Left ventricle myocardium inferior (tissue), 1 donor: ENCODE measurements at places on chromosomes 4 and X.

GRCh38 chr4:87281603-87282002 is 41.1 kb downstream of the HSD17B13 start:
- no peak for DNase-seq

DNA sequence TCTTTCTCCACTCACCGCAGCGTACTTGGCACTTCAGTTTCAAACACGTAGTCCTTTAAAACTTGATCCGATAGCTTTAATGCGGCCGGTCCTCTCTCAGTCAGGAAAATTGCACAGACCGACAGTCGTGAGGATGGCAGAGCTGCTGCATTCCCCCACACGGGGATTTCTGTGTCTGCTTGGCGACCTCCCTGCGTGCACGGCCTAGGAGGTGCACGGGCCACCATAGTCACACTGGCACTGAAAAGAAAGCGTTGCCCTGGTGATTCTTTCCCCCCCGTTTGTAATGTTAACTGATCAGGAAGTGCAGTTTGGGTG is 10.3 kb downstream of the AKAP17A start:
- no peak for DNase-seq

DNA sequence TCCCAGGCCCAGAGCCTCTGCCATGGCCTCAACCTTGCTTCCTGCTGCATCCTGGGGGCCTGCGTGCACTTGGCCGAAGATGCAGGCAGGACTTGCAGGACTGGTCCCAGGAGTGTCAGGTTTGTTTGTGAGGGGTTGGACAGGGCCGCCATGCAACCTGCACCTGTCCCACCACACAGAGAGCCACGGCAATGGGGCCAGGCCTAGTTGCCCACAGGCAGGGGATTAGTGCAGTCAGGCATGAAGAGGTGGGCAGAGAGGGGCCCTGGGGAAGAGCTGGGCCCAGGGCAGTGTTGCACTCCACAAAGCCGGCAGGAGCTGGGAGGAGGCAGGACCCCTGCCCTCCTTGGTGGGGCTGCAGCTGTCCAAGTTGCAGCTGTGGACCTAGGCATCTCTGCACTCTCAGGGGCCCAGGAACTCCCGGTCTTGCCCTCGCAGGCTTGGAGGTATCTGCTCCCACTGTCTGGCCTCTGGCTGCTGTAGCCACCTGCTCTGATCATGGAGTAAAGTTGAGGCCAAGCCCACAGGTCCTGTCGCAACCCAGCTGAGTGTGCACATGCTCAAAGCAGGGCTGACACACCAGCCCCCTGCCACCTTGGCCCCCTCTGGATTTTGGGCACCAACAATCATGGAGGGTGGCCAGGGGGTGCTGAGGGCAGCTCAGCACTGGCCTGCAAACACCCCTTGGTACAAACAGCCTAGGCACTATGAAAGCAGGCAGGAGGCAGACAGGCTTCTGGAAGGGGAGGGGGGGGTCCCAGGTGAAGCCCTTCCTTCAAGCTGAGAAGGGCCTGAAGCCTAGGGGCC is 190.4 kb upstream of the PCDH10 start:
- DNase-seq, result no peak

GRCh38 chrX:154466036-154466435 is 8.0 kb downstream of the PLXNA3 start:
- DNase-seq, result no peak

- DNase-seq, result no peak
Measured at GRCh38 chrX:47148946-47149345, 3.9 kb downstream of the RBM10 start.

GRCh38 chrX:45347877-45348276 is 147.2 kb upstream of the DIPK2B start:
- DNase-seq, result no peak

DNA sequence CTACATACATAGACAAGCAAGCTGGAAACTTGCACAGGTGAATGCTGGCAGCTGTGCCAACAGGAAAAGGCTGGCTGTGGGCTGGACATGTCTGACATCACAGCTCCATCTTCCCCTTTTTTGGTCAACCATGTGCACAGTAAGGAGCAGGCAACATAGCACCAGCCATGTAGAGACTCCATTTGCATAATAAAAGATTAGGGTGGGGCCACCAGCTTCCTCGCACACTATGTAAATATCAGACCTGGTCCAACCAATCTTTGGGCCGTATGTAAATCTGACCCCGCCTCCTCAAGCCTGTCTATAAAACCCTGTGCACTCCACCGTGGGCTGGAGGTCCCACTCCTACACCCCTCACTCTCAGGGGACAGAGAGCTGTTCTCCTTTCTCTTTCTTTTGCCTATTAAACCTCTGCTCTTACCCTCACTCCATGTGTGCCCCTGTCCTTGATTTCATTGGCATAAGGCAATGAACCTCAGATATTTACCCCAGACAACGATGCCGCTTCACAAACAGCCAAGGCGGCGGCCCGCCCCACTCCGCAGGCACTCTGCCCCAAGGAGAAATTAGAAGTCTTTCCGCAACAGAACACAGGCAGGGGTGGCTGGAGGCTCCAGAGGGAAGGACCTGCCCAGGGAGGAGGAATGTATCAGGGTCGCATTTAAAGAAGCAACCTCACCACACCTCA is 862.2 kb downstream of the TRIML1 start:
- DNase-seq, result no peak

- no peak for DNase-seq
Measured at GRCh38 chrX:139907078-139907477, 25.8 kb downstream of the ATP11C start.

- DNase-seq, result no peak
Measured at GRCh38 chr4:124854968-124855367, 142.4 kb upstream of the ANKRD50 start.

- no peak for DNase-seq
Measured at GRCh38 chr4:84957514-84958420, 8.7 kb downstream of the WDFY3 start.

- no peak for DNase-seq
Measured at GRCh38 chrX:25175743-25176142, 160.0 kb upstream of the ARX start.

GRCh38 chr4:78150543-78150864 is 93.4 kb downstream of the FRAS1 start:
- DNase-seq, result no peak

GRCh38 chr4:53682196-53682595 is 90.9 kb upstream of the LNX1 start:
- no peak for DNase-seq

DNA sequence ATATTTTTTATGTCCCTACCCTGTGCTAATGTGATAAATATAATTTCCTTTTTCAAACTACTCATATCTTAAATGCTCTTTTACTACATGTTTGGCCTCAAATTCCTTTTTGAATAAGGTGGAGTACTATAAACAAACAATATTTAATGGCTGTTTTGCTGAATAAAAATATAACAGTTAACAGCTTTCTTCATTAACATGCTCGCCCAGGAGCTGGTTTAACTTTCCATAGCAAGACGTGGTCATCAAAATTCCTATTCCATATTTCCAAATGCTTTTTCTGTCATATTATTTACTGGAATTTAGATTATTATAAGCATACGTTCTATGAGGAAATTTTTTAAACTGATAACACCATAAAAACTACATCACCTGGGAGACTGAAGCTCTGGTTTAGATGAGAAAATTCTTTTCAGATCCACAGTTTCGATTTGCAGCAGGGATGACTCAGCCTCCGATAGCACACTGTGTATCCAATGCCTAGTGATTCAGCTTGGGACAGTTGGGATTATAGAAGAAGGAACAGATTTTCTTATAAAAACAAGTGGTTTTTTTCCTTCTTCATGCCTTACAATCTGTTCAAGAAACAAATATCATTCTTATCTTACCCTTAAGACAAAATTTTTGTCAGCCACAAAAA is 129.1 kb downstream of the FBXO8 start:
- DNase-seq, result no peak

DNA sequence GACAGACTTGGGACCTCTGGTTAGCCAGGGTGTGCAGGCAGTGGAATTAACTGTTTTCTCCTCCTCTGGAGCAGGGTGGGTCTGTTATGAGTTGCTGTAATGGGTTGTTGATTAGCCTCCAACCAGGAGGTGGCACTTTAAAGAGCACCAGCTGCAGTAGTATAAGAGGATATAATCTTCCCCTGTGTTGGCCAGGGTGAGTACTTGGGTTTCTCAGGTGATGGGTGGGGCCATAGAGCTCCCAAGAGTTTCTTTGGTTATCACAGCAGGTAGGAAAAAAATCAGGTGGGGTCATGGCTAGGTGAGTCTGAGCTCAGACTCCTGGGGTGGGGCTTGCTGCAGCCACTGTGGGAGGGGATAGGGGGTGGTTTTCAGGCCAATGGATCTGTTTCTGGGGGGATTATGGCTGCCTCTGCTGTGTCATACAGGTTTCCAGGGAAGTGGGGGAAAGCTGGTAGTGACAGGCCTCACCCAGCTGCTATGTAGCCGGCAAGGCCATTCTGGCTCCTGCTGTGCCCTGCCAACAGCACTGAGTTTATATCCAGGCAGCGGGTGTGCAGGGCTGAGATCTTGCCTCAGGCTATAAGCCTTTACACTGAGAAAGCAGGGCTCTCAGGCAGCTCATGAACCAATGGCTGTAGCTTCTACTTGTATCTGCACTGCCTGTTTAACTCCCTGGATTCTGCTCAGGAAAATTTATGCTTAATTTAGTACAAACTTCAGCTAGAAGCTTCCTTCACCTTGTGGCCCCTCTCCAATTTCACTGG is 70.1 kb downstream of the CCNG2 start:
- no peak for DNase-seq

- DNase-seq, result no peak
Measured at GRCh38 chr4:20384456-20384855, 132.8 kb downstream of the SLIT2 start.

- no peak for DNase-seq
Measured at GRCh38 chr4:99818661-99819060, 2.0 kb downstream of the DAPP1 start.

GRCh38 chr4:82678051-82678450 is 116.3 kb upstream of the TMEM150C start:
- no peak for DNase-seq

DNA sequence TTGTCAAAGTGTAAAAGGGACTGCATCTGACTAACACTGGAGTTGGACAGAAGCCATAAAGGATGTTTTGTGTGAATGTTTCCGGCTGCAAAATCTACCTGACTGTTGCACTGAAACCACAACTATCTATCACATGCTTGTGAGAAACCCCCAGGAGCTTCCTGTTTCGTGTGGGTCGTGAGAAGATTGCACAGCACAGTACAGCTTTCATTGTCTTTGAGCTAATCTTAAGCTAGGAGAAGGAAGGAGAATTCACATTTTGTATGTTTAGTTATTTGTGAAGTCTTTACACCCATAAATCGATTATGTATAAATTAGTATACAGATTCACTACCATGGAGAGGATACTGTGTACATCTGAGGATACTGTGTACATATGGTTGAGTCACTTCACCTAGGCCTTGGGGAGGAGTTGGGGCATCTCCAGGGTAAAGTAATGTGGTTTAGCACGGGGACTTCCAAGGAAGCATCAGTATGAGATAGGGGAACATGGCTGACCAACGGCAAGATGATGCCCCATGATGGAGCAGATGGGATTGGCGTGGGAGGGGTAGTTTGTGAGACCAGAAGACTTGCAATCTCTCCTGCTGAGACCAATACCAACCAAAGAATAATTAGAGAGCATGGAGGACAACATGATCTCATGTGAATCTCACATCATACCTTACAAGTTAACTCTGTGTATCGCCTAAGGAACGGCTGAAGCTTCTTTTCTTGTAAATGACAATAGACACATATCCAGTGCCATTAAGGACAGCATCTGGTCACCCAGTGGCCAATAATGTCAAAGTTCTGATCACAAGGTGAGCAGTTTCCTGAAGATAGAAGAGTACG is 43.1 kb upstream of the FAM9C start:
- no peak for DNase-seq
